Fibroblast of the aortic adventitia (primary cell): ENCODE measurements at places on chromosomes 4 and X.

GRCh38 chr4:153817466-153817865, 28.6 kb upstream of the SFRP2 start:
- DNase-seq: no peak

GRCh38 chrX:131895807-131896206, 127.3 kb upstream of the STK26 start:
- no peak for DNase-seq

DNA sequence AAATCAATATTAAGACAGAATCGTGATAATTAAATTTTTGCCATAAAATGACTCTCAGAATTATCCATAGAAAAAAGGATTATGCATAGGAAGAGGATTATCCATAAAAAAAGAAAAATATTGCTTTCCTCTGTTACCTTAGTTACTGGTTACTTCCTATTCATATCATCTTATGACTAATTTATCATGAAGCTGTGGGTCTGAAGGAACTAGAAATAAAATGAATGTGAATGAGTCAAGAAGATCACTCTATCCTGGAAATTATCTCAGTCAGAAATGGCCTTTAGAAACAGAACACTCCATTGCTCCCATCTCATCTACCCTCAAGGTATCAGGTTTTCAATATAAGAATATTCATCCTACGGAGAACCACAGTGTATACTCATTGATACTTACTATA, 19.4 kb downstream of the RPS6KA6 start:
- DNase-seq: no peak

GRCh38 chrX:154050113-154050495, 30.4 kb upstream of the IRAK1 start:
- DNase-seq: no peak

DNA sequence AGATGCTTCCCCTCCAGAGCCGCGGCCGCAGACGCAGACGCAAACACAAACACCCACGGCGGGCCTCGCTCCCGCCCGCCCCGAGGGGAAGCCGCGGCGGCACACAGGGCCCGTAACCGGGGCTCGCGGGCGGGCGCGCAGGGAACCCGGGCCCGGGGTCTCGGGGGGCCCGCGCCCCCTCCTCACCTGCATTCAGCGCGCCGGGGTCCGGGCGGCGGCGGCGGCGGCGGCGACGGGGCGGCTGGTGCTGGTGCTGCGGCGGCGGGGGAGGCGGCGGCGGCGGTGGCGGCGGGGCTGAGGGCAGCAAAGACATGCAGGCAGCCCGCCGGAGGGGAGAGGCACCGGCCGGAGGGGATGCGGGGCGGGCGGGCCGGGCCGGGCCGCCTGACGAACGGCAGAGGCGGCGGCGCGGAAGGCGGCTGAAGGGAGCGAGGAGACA, 255 bp upstream of the CNOT6L start:
- DNase-seq: no peak

GRCh38 chrX:125236955-125237354, 82.7 kb upstream of the TEX13C start:
- no peak for DNase-seq
